Breast epithelium (tissue), 4 donors: ENCODE measurements at places on chromosomes 16 and 17.
A peak's percentile ranks its signal among the peaks of the same experiment; 100 is the strongest.

- DNase-seq, result no peak
These were observed 34.6 kb upstream of the TOX3 start for GRCh38 chr16:52581530-52581929.

- no peak for DNase-seq
These were observed 10.8 kb upstream of the NAGLU start for GRCh38 chr17:42525221-42525620.

GRCh38 chr16:84726079-84726668 is 26.4 kb downstream of the USP10 start:
- DNase-seq, result peak; percentile 95

DNA sequence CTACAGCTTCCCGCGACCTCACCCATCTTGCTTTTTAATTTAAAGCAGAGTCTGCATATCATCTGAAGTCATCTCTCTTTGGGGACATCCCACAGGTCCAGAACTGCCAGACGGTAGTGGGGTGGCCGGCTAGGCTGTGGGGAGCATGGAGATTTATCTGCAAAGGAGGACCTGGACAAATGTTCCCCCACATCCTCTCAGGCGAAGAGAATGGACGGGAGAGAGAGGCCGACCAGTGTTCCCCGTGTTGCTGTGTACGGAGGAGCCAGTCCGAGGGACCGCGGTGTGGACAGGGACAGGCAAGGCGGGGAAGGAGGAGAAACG is 665 bp upstream of the MT1M start:
- DNase-seq, result no peak

DNA sequence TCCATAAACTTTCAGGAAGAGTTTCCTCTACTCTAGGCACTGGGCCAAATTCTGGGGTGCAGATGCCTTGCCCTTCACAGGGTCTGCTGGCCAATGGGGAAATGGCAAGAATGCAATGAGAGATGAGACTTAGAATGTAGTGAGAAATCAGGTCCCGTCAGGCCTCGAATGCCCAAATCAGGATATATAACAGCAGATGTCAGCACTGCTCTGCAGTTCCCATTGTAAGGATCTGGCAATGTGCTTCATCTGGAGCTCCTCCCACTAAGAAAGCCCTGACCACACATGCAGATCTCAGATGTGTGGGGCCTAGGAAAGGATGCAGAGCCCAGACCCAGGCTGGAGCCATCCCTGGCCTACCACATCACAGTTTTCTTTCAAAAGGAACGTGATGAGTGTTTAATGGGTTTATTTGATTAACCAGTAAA is 13.9 kb upstream of the LPCAT2 start:
- DNase-seq, result no peak
